Activated naive CD8-positive, alpha-beta T cell treated with anti-CD3 and anti-CD28 coated beads, Interleukin-2, amount 50 U/mL, for 24 hours (primary cell): ENCODE measurements at places on chromosomes 3 and 15.

DNA sequence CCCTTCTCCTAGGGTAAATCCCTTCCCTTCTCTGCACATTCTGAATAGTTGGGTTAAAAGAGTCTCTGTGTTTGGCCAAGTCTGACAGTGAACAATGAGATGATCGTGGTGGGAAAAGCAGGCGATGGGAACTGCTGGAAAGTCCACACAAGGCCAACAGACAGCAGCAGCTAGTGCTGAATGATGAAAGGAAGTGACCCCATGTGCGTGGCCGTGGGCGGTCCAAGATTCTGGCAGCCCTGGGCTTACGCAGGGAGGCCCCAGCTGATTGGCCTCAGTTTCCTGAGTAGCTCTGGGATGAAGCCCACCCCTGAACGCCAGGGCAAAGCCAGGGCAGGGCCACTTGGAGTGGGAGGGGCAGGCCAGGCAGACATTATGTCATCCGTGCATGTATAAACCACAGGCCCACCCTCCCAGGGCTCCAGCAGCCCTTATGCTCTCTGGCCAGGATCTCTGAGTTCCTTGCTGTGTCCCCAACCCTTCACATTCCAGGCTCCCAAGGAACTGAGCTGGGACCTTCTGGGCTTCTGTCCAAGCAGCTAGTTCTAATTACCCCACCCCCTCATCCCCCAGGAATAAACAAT, 57.8 kb downstream of the CDC25A start:
- DNase-seq: no peak

DNA sequence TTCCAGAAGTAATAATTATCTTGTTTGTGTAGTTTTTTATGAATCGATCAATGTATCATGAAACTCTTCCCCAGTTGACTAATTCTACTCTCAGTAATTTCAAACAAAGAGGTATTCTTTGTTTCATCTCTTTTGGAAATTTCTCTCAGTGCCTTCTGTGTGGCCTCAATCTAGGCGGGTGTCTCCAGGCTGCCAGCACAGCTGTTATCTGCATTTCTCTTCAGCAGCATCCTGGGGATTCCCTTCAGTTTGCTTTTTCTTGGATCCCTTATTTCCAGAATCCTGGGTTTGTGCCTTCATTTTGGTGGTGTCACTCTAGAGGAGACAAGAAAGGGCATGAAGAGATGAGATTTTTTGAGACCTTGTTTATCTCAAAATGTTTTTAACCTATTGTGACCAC, 22.7 kb downstream of the NIPA2 start:
- no peak for DNase-seq

GRCh38 chr3:171190668-171191067, 164.1 kb upstream of the SLC2A2 start:
- DNase-seq: no peak

DNA sequence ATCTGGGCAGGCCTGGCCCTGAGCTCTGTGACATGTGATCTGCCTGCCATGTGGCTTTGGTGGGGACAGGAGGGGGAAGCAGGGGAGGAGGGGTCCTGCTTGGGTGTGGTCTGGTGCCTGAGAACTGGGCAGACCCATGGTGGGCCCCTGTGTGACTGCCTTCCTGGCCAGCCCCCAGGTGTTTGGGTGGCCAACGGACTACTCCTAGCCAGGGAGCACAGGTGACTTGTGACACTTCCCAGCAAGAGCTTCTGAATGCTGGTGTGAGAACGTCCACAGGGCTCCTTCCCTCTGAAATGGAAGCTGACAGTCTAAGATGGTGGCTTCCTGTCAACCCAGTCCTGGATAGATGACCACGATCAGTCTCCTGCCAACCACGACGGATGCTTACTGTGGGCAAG, 136.1 kb upstream of the MEF2A start:
- DNase-seq: no peak

GRCh38 chr15:50813865-50814264, 48.4 kb upstream of the SPPL2A start:
- DNase-seq: no peak

GRCh38 chr3:128603811-128604775, 46.5 kb downstream of the RPN1 start:
- no peak for DNase-seq

DNA sequence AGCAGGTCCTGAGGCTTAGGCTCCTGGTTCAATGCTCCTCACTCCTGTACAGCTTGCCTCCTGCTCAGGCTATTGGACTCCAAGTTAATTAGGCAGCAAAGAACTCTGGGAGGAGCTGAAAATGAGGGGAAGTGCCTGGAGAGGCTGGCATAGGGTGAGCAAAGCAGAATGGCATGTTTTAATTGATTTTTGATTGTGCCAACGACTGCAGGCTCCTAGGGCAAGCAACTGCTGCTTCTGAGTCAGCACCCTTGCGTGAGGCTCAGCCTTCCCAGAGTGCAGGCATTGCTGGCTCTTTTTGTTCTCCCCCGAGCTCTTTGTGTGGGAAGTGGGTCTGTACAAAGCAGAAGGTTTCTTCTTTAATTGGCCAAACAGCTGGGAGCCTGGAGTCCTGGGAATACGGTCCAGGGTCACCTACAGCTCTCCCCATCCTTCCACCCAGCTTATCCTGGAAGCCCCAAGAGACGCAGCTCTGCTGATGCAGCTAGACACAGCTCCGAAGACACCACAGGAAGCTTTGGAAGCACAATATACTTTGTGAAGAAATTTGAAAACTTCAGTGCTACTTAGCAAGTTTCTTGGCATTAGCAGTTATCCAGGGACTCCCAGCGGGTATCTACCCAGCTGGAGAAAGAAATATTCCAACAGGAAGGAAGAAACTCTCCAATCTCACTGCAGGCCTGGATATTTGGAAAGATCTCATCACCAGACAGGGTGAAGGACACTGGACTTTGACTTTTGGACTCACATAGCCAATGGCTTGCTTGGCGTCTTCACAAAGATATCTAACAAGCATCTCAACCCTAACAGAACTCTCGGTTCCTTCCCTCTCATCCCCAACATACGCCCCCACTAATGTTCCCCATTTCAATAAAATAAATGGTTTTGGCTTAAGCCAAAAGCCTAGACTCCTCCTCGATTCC, 76.8 kb downstream of the BDH1 start:
- no peak for DNase-seq
